ENCODE measurements at places on chromosomes 7 and 10. TPM values are rescaled to one million over a fixed set of nuclear protein-coding genes. Genes with fewer than 3 reads are reported as not detected.

The NPTX2 gene
- 0.62 TPM for total RNA-seq

The C10orf62 gene
- total RNA-seq, result not detected

The CRHR2 gene
- total RNA-seq, result not detected

The OIT3 gene
- total RNA-seq, result 0.18 TPM

The BAIAP2L1 gene
- 21.1 TPM for total RNA-seq

The PHF14 gene
- total RNA-seq, result 27.9 TPM

The SYT15B gene
- 40.6 TPM for total RNA-seq

The SFMBT2 gene
- total RNA-seq, result 22.3 TPM

The CDHR1 gene
- total RNA-seq, result 0.24 TPM

The PRKG1 gene
- total RNA-seq, result 23.6 TPM

The PNLIPRP3 gene
- total RNA-seq, result not detected

The TMEM139 gene
- total RNA-seq, result 25.9 TPM

DNA sequence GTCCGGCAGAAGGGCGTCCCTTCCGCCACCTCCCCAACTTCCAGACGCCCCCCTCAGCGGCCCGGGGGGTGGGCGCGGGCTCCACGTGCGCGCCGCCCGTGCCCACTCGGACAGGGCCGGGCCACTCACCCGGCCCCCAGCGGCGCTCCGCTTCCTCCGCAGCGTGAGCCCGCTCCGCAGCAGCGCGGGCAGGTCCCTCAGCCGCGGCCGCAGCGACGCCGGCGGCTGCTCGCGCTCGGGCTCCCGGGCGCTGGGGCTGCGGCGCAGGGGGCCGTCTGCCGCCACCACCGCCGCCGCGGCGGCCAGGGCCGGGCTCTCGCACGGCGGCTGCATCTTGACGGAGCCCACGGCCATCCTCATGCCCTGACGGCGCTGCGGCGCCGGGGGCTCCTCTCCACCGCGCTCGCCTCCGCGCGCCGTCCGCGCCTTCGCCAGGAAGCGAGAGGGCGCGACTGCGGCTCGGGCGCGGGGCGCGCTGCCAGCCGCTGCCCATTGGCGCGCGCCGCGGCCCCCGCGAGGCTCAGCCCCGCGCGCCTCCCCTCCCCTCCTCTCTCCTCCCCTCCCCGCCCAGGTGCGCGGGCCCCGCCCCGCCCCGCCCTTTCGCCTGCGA, at the start of gene RAPGEF5:
Gene RAPGEF5 (minus strand): TSS at position 454 of the 610 bp plus-strand sequence. CDS start 94 bp downstream, at position 360.
- peak; percentile 58 for DNase-seq

DNA sequence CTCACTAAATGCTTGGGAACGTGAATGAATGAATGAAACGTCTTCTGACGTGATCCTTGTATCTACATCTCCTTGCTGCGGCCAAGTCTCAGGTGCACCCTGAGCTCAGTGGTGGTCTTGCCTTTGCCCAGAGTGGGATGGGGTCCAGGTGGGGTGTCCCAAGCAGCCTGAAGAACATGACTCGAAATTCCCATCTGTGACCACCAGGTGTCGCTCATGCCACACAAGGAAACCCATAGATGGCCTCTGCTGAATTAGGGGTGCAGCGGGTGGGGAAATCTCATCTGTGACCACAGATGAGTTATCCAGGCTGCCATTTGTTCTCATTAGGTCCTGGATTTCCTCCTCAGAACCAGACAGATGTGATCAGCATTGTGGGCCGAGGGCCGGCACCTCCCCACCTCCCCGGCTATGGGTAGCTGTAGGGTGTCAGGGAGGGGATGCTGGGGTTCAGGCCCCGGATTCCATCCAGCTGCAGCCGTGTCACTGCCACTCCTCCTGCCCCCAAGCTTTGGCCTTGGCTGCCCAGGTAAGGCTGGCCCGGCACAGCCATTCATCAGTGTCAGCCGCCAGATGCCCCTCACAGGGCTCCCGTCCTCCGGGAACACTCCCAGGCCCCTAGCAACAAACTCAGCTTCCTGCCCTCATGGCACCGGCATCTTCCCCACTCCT, 21.0 kb upstream of the GNA12 start:
- DNase-seq, result peak; percentile 67

DNA sequence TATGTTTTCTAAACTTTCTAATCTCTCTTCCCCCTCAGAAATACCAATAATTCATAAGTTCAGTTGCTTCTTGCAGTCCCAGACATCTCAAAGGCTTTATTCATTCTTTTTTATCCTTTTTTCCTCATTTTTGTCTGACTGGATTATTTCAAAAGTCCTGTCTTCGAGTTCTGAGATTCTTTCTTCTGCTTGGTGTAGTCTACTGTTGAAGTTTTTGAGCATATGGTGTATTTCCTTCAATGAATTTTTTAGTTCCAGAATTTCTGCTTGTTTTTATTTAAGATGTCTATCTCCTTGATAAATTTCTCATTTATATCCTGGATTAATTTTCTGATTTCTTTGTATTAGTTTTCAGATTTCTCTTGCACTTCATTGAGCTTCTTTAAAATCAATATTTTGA, 8.4 kb downstream of the TMEM140 start:
- DNase-seq, result no peak

DNA sequence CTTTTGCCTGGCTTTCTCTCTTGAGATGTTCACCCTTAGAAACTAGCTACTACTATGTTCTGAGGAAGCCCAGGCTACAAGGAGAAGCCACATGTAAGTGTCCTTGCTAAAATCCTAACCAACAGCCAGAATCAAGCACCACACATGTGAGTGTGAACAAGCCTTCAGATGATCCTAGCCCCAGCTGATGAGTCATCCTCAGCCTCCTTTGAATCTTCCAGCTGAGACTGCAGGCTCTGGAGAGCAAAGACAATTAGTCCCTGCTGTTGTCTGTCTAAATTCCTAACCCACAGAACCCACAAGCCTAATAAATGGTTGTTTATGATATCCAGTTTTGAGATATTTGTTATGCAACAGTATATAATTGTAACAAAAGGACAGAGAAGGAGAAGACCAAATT, 92.8 kb upstream of the TAC1 start:
- DNase-seq, result no peak

DNA sequence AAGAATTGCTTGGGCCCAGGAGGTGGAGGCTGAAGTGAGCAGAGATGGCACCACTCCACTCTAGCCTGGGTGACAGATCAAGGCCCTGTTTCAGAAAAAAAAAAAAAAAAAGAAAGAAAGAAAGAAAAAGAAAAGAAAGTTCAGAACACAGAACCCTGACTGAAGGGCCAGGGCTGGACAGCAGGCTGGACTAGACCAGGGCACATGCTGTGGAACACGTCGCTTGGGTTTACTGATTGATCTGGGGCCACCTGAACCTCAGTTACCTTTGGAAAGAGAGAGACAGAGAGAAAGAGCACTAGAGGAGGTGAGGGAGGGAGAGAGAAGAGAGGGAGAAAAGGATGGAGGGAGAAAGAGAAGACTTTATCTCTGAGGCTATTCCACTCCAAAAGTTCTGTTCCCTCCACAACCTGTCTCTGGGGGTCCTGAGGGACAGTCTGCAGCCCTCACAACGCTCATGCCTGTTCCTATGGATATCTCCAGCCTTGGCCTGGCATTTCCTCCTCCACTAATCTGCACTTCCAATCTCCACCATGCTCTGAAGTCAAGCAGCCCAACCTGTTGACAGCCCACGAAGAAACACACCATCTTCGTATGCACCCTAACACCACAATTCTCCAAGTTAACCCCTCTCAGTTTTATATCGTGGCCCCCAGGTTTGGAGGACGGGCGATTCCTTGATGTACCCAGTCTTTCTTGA, 81.8 kb downstream of the COBL start:
- no peak for DNase-seq

DNA sequence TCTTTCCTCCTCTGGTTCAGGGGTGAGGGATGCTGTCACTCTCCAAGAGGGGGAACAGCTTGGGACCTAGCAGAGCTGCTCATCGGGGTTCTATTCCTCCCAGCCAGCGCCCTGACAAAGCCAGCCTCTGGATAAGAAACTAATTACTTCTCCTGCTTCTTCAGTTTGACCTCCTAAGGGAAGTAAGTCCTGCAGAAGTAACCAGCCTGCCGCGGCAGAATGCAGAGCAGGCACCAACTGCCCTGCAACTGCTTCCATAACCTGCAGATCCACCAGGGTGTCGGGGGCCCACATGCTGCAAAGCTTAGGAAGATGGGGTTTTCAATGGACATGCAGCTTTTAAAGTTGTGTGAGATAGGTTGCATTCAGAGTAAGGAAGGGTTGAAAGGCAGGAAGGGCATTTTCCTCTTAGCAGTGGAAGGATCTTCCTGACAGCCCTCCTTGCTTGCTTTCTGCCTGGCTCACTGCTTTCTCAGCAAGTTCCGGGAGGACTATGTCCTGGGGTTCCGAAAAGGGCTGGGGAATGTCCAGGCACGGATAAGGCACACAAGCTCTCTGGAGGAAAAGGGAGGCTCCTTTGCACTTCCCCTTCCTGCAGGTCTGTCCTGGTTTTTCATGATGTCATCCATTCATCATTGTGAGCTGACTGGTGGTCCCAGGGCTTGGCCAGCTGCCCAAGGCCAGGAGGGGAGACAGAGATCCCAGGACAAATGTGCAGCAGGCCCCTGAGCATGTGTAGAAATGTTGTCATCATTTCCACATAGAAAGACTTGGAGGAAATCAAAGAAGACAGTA, 24.3 kb upstream of the CALU start:
- DNase-seq, result no peak

- no peak for DNase-seq
Observed at GRCh38 chr10:69316313-69317059, 38.2 kb downstream of the HK1 start.

GRCh38 chr10:82071231-82071630, 196.2 kb downstream of the NRG3 start:
- no peak for DNase-seq

GRCh38 chr10:100736809-100737354, 8.5 kb upstream of the PAX2 start:
- DNase-seq, result no peak

DNA sequence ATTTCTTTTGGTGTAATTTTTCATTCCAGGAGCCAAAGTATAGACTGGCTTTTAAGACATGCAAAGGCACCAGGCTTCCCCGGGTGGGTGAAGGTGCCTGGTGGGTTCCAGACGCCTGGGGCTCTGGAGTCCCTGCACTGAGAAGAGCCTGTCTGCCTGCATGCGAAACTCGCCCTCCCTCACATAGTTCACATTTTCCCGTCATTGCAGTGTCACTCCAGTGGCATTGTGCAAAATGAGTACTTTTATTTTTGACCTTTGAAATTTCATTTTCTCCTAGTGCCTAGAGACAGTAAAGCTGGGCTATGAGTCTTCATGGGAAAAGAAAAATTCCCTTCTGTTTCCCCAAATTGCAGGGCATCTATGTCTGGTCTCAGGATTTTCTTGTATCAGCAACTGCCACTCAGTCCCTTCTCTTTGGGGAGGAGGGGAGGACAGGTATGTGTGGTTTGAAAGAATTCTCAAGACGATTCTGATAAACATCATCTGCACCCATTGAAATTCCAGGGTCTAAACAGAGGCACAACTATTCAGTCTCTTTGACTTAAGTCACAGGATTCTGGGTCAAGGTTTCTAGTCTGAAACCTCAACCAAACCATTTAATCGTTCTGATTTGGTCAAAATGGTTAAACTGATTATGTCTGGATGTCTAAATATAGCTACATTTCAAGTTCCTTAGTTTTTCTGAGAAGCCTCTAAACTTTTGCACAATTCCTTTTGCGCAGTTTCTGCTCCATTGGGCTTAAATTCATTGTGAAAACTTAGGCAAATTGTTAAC, 107.8 kb downstream of the CYP26A1 start:
- DNase-seq, result no peak

GRCh38 chr7:26507108-26507987, 215.7 kb downstream of the SNX10 start:
- no peak for DNase-seq

- no peak for DNase-seq
Observed at GRCh38 chr7:101302641-101303101, 18.9 kb downstream of the IFT22 start.

DNA sequence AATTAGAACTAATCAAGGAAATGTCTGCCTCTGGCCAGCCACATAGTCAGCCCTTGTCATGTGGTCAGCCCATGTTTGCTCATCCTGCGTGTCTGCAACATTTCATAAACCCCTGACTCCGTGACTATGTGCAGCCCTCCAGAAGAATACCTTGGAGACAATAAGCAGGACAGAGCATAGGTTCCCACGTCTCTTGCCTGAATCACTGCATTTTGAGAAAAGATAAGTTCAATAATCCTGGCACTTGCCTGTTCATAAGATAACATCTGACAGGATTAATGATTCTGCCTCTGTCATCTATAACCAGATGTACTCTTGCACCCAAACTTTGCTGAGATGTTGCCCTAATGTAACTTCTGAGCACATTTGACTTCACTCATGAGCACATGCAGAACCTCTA, 78.4 kb downstream of the AKR1D1 start:
- DNase-seq, result no peak

DNA sequence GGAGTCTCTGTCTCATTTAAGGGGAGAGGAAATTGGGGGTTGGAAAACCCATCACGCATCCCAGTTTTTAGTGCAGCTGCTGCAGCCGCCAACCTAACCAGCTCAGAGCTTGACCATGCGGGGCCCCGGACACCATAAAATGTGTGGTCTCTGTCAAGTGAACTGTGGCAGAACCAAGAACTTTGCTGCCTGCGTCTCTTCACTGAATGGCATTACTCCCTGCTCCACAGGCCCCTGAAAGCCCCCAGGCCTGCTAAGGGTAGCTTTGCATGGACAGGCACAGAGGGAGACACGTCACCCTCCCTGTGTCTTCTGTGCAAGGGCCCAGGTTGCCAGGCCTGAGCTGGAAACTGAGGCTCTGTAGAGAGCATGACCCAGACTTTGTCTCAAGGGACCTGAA, 144.6 kb upstream of the GPR26 start:
- DNase-seq, result no peak

- no peak for DNase-seq
Observed at GRCh38 chr10:47256751-47257336, 43.2 kb upstream of the GDF10 start.

DNA sequence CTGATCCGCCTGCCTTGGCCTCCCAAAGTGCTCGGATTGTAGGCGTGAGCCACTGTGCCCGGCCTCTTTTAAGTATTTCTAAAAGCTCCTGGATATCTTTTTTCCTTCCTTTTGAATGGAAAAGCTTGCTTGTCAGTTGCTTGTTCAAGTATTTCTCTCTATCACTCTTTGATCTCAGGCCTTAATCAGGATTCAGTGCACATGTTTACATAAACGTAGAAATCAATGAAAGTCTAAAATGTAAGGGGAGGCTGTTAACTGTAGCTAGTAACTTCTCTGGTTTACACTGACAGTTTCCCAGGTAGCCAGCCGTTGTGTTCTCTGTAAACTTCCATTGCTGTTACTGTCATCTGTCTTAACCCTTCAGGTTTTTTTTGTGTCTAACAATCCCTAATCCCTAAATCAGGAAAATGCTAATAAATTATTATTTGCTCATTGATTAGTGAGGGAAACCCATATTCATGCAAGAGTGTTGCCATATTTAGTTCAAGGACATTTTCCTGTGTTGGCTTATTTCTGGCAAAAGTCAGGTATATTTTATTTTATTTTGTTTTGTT, 1.5 kb upstream of the PRPF18 start:
- no peak for DNase-seq

GRCh38 chr7:6546498-6547251, 4.6 kb downstream of the GRID2IP start:
- DNase-seq, result no peak

DNA sequence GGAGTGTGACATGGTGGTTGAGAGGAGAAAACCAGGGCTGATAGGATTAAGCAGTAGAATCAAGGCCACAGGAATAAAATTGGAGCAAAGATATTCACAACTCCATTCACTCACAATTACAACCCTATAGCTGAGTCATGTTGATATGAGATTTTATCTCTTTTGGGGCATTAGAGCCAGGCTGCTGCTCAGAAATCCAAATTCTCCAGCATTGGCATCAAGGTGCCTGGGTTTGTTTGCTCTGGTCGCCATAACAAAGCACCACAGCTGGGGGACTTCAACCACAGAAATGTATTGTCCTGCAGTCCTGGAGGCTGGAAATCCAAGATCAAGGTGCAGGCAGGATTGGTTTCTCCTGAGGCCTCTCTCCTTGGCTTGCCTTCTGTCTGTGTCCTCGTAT, 52.5 kb upstream of the GRB10 start:
- DNase-seq, result no peak

Measured in lower lobe of right lung (tissue), 2 donors.